ENCODE measurements at places on chromosomes 12 and 14.

GRCh38 chr14:51458563-51458955, 193.2 kb upstream of the FRMD6 start:
- DNase-seq, result peak; percentile 64

DNA sequence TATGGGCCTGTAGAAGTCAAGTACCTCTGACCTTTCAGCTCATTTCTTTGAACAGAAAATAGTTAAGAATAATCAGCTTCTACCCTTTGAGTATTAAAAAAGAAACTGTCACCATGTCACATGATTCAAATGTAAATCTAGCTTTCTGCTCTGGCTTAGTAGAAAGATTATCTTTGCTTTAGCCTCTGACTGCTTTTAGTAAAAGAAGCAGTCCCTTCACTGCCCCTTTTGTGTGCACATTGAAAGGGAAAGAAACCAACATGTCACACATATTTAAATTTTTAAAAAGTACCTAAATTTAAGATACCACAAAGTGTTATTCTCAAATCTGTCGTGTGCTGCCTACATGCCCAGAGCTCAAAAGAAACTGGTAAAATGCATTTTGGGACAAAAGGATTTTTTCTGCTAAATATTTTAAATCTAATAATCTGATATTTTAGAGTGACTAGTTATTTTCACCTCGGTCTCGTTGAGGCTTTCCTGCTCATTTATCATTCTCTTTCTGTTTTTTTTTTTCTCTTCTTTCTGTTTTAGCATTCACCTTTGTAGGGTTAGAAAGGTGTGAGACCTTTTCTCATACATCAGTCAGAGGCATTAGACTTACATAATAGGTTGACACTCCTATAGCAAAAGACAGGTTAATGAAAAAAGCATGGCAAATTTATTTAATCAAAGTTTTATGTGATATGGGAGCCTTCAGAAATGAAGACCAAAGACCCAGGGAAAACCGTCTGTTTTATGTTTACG, 41.3 kb downstream of the SLC16A7 start:
- DNase-seq, result no peak

DNA sequence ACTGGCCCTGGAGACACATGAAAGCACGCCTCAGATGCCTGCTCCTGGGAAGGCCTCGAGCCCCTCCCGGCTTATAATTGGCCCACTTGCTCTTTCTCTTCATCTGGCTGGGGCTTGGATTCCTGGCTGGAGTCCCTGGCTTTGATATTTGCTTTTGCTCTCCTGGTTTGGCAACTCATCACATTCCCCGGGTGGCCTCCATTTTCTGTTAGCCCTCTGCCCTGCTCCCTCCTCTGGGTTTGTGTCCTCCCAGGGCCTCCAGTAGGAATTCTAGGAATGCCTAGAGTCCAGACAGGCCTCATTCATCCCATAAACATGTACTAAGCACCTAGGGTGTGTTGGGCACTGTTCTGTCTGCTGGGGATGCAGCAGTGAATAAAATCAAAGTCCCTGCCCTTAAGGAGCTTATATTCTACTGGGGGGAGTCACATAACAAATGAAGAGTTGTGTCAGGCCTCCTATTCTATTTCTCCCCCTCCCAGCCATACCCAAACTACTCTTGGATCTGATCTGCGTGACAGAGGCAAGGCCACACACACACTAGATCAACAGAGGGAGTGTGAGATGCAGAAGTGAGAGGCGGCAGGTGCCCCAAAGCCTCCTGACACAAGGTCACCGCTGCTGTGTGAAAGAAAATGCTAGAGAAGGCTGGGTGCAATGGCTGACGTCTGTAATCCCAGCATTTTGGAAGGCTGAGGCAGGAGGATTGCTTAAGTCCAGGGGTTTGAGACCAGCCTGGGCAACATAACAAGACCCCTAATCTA, 21.3 kb upstream of the TSPAN9 start:
- no peak for DNase-seq

GRCh38 chr14:74425525-74426201, 347 bp downstream of the SYNDIG1L start:
- DNase-seq, result no peak

DNA sequence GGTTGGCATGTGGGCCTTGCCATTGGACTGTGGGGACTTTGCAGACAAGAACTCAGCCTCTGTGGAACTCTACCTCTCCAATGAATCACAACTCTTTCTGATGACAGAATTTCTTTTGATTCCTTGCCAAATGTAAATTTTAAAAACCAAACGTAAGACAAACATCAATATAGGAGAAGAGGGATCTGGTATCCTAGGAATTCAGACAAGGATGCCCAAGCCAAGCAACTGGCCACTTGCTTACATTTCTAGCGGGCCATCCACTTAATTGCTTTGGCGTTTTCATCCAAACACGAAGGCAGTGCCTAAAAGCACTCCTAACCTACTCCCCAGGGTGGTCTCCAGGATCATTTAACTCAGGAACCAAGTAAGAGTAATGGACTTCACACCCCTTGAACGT, 23.4 kb upstream of the RAB35 start:
- no peak for DNase-seq

DNA sequence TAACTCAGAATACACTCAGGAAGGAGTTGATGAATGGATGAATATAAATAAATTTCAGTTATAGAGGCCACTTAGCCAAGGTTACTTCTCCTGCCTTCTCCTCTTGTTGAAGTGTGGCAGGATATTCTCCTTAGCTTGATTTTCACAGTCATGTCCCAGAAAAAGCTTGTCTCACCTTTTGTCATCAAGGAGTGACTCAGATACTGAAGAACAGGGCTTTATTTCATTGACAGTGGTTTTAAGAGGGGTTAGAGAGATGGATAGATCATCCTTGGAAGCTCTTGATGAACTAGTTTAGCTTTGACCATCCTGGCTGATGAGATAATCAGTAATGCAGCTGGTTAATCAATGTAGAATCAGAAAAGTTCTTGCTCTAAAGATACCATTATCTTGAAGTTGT, 35.0 kb upstream of the CFAP54 start:
- no peak for DNase-seq

DNA sequence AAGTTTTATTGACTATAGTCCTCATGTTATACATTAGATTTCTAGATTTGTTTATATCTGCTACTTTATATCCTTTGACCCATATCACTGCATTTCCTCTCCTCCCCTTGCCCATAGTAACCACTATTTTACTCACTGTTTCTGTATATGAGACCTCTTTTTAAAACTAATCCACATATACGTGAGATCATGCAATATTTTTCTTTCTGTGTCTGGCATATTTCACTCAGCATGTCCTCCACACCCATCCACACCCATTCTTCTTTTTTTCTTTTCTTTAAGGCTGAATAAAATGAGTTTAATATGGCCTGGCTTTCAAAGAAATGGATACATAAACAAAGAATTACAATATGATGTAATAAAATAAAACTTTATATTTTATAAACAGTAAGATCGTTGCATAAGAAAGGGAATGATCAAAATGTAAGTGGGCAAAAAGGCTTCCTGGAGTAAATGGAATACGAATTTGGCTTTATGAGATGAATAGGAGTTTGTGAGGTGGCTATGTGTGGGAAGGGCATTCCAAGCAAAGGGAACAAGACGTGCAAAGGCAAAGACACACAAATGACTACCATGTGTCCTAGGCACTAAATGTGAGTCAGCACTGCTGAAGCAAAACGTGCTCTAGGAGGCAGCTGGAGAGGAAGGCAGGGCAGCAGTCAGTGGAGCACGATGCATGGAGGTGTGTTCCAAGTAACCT, 53.2 kb upstream of the HIF1A start:
- peak; percentile 18 for DNase-seq

DNA sequence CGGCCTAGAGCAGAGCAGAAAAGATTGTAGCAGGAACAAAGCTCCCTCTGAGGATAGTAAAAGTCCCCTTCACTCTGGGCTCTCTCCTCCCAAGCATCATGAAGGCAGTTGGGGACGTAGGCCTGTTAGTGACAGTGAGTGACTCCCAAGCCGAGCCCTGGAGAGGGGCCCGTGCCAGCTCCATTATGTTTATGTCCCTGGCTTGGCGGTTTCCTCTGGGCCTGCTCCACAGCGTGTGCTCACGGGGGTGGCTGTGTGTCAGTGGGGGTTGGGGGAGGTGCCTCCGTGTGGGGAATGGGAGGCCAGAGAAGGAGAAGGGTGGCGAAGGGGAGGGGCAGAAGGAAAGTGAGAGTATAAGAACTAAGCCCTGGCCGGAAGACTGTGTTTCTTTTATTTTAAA, 170.0 kb upstream of the VASH1 start:
- no peak for DNase-seq

DNA sequence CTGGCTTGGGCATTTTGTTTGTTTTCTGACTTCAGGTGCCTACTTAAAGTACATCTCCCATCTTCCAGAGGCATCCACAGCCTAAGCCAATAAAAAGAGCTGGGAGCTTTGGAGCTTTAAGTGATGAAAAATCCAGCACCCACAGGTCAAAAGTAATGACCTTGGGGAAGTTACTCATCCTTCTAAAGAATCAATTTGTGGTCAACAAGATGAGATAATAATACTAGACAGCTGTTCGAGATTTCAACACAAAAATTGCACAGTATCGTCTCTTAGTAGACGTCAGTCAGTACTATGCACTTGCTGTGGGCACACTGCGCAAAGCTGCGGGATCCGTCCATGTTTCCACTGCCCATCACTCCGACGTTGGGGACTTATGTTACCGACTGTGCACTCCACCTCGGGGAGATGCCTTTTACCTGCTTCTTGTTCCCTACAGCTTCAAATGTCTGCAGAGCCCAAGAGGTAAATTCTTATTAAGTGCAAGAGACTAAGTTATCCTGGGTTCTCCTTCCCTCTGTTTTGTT, 1.3 kb downstream of the ST8SIA1 start:
- peak; percentile 46 for DNase-seq
